ENCODE measurements at places on chromosomes 13 and 19.

DNA sequence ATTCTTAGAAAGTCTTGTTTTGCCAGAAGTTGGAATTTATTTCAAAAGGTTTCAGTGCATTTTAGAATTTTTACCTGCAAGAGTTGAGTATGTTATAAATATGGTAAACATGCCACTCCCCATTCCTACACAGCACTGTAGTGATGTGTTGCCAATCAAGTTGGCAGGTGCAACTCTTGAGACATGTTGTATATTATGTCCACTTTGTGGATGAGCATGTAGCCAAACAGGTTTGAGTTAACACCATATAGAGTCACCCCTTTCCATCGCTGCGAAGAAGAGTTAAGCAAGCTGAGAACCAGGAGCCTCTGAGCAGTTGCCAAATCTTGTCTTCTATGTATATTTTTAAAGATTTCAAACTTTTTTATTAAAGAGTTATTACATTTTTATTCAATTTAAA, 359.8 kb downstream of the LMO7 start:
- DNase-seq = no peak

GRCh38 chr13:45527699-45528462, 63.1 kb downstream of the COG3 start:
- DNase-seq = no peak

- no peak for DNase-seq
These were observed 30.1 kb downstream of the SCEL start for GRCh38 chr13:77565635-77566034.

GRCh38 chr13:90675129-90675528, 672.4 kb upstream of the MIR17HG start:
- no peak for DNase-seq

DNA sequence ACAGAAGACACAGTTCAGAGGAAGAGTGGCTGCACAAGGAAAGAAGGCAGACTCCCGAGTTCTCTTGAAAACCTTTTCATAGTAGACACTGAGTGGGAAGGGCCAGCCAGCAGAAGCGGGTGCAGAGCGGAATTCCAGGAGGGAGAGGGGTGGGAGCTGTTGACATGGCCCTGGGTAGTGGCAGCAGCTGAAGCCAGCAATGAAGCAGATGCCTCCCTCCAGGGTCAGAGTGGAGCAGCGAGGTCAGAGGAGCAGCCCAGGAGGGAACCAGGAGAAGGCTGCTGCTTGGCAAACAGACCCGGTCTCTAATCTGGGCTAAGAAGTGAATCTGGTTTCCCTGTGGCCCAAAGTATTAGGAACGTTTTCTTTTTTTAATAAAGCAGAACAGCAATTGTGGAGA, 73.9 kb upstream of the SPATA13 start:
- DNase-seq = no peak

GRCh38 chr19:18879579-18880373, 16.2 kb downstream of the CERS1 start:
- no peak for DNase-seq

DNA sequence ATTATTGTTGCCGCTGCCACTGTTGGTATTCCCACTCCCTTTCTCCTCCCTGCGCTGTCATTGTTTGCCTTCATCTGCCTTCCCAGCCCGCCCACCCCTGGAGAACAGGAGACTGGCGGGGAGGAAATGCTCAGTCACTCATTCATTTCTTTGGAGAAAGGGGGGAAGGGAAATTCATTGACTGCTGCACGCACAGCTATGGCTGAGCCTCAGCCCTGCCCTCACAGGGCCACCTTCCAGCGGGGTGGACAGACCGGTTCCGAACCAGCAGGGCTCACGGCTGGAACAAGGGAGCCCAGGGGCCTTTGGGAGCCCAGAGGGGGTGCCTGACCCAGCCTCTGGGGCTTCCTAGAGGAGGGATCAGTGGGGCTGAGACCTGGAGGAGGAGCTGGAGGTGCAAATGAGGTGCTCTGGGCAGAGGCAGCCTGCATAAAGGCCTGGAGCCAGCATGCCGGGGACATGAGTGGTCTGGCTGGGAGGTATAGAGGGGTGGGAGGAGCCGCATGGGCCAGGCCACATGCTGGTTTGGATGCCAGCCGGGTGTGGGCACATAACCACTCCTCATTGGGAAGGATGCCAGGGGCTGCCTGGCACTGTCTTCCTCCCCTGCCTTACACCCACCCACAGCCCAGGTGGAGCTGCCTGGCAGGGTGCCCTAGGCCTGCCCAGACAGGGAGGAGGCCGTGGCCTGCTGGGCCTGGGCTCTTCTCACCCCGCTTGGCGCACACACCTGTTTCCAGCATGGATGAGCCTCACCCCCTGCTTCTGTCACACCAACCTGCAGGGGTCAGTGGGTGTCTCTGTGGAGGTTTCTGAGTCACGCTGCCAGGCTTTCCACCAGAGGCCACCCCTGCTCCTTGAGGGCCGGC, 26.8 kb downstream of the PPP5C start:
- no peak for DNase-seq

DNA sequence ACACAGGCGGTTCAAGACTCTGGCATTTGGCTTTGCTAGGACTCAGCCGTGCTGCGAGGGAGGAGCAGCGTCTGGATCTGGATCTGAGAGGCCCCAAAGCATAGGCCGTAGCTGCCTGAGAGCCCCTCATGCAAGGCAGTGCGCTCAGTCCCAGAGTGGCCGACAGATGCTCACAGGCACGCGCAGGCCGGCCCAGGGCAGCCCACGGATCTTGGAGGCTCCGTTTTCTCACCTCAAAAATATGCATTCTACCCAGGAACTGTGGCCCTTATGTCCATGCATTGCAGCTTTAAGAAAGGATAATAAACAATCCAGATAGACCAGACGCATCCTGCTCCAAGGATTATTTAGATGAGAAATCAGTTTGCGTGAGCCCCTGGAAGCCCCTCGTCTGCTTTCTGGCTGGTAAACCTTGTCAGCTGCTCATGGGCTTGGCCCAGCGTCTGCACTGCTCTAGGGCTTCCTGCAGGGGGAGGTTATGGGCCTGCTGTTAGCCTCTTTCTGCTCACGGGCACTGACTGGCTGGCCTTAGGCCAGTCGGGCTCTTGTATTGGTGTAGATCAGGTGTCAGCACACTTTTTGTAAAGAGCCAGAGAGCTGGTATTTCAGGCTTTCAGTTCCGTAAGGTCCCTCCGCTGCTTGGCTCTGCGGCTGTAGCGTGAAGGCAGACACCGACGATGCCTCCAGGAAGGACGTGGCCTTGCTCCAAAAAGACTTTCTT, 24.2 kb downstream of the TEX29 start:
- no peak for DNase-seq

DNA sequence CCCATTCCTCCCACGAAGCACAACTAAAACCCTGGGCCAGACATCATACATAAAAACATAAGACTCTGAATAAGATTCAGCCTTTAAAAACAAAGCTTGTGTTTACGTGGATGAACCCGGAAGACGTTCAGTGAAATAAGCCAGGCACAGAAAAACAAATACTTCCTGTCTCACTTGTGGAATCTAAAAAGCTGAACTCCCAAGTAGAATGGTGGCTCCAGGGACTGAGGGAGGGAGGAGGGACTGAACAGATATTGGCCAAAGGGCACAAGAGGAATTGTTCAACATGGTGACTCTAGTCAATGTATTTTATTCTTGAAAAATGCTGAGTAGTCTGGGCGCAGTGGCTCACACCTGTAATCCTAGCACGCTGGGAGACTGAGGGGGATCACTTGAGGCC, 35.7 kb upstream of the TPM4 start:
- no peak for DNase-seq

GRCh38 chr13:57634839-57635165, 3.3 kb downstream of the PCDH17 start:
- no peak for DNase-seq

DNA sequence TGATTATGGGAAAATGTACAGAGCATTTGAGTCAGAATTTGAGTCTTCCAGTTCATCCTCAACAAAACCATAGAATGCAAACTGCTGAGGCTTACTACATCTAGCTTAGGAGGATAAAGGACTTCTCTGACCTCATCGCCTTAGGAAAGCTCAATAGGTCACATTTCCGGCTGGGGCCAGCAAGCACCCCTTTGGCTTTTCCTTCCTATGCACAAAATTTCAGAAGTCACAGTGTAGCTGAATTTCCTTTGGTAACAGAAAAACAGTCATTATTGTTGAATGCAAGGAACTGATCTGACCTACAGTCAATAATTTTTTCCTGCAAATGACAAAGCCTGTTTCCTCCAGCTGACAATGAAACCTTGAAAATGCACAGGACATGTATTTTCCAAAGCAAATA, 32.8 kb upstream of the LRCH1 start:
- no peak for DNase-seq

- no peak for DNase-seq
These were observed 26.5 kb downstream of the ATP4B start for GRCh38 chr13:113631341-113632095.

- DNase-seq = no peak
These were observed 21.2 kb upstream of the MYDGF start for GRCh38 chr19:4691373-4691772.

DNA sequence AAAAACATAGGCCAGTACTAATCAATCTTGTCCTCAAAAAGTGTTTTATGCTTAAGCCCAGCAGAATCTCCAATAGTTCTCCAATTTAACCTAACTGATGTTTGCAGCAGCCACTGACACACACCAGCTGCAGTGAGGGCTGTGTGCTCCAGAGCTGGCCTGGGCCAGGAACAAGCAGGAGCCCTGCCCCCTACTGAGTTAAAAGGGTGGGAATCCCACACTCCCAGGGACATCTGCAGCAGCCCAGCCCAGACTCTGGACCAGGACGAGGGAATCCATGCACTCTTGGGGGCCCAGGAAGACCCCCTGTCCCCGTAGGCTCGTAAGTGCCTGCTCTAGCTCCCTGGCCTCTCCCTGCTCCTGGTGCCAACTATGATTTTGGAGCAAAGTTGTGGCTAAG, 91.5 kb upstream of the ATXN8OS start:
- no peak for DNase-seq

DNA sequence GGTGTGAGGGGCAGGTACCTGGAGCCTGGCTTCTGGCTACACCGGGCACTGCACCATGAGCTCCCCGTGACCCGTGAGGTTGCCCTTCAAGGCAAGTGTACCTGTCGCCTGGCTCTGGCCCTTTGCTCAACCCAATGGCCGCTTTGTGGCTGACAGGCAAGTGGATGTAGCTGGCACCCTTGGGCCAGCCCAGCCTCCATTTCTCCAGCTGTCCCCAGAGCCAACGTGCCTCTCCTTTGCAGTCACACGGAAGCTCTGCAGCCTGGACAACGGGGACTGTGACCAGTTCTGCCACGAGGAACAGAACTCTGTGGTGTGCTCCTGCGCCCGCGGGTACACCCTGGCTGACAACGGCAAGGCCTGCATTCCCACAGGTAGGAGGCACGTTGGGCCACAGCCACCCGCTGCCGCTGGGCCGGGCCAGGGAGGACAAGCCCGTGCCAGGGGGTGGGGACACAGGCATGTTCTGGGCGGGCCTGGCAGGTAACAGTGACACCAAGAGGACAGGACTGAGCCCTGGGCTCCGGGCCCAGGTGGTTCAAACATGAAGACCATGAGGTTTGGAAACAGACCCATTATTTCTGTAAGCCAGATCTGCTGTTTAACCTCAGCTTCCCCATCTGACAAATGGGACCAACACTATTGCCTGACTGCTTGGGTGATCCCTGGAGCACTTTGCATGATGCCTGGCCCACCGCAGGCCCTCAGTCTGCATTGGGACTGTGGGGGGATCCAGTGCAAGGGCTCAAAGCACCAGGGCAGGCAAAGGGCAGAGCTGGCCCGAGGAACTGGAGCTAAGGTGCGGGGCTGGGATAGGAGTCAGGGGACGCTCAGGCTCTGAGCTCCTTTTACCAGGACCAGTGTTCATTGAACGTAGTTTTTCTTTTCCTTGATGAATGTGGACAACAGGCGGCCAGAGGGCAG, 17.5 kb upstream of the PROZ start:
- no peak for DNase-seq

All from stimulated activated CD4-positive, alpha-beta T cell treated with anti-CD3 and anti-CD28 coated beads, Interleukin-1b, Interleukin-23, amount 100 ng/mL, for 4 hours (primary cell).